Stimulated activated CD8-positive, alpha-beta memory T cell treated with anti-CD3 and anti-CD28 coated beads, Interleukin-4, amount 100 ng/mL, for 4 hours (primary cell): ENCODE measurements at places on chromosomes 2 and 18.

GRCh38 chr2:224570328-224570993, 14.7 kb downstream of the CUL3 start:
- DNase-seq, result no peak

- DNase-seq, result no peak
Observed at GRCh38 chr2:149042881-149043280, 4.4 kb downstream of the LYPD6B start.

- DNase-seq, result no peak
Observed at GRCh38 chr2:12579018-12579417, 137.7 kb upstream of the TRIB2 start.

GRCh38 chr2:13652531-13653313, 936.0 kb downstream of the TRIB2 start:
- DNase-seq, result no peak

DNA sequence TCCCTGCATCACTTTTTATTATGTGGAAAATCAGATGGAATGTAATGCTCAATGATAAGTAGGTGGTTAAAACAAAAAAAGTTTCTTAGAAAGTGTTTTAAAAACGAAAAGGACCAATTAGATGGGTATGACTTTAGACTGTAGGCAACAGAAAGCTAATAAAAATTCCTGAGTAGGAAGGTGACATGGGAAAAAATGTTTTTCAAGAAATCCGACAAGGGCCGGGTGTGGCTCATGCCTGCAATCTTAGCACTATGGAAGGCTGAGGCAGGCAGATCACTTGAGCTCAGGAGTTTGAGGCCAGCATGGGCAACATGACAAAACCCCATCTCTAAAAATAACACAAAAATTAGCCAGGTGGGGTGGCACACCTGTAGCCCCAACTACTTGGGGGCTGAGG, 126.1 kb downstream of the THADA start:
- no peak for DNase-seq

DNA sequence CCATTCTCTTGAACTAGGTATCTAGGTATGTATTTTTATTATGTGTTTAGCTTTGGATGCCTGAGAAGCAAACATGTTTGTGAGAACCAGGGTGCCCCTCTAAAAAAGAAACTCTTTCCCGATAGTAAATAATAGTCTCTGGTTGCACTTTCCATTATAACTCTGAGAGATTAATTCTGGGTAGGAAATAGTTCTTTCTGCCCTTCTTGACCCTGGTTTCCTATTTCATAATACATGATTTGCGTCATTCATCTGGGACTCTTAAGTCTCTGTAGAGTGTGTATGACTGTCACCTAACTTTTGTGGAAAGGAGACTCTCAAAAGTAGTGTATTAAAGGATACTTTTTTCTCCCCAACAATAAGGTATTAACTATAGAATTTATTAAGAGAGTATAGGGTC, 31.5 kb downstream of the ACSL3 start:
- no peak for DNase-seq

GRCh38 chr2:109456776-109457175, 157.0 kb downstream of the SEPTIN10 start:
- DNase-seq, result no peak

- no peak for DNase-seq
Observed at GRCh38 chr2:139064159-139064558, 284.0 kb upstream of the NXPH2 start.

- DNase-seq, result no peak
Observed at GRCh38 chr18:51789871-51790270, 550.1 kb upstream of the DCC start.

DNA sequence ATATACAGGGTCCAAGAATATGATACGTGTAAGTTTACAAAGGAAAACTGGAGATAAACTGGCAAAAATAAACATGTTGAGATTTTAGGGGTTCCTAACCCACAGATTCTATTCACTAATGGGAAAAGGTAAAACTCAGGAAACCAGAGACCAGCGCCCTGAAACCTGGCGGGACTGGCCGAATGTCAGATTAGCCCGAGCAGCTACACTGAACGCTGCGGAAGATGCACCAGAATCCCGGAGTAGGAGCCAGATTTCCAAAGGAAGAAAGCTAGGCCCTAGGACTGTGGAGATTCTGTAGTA, 679 bp upstream of the WDR75 start:
- no peak for DNase-seq

DNA sequence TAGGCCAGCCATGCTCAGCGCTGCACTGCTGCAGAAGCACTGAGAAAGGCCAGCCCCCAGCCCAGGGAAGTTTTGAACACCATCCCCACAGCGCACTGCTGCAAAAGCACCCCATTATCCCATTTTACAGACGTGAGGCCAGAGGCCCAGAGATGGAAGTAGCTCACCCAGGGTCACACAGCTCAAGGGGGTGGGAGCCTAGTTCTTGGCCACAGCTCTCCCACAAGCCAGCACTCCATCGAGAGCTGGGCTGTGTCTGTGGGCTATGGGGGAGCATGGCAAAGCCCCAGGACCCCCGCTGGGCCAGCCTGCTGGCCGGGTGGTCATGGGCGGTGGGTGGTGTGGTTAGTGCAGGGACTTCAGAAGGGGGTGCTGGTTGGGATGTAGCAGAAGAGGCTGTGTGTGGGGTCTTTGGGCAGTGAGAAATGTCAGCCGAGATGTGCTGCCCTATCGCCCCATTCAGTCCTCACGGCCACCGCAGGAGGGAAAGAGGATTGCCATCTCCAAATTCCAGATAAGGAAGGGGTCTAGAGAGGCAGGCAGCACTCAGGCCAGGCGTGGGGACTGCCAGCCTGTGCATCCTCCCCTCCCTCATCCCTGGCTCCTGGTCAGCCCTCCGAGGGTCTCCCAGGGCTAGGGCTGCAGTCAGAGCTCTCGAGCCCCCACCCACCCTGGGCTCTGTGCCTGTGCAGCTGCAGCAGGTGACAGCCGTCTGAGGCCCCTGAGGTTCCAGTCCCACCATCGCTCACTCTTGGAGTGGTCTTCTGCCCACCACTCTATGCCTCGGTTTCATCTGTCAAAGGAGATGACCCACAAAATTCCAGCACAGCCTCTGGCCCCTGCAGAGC, 17.0 kb upstream of the GPR17 start:
- DNase-seq, result no peak

DNA sequence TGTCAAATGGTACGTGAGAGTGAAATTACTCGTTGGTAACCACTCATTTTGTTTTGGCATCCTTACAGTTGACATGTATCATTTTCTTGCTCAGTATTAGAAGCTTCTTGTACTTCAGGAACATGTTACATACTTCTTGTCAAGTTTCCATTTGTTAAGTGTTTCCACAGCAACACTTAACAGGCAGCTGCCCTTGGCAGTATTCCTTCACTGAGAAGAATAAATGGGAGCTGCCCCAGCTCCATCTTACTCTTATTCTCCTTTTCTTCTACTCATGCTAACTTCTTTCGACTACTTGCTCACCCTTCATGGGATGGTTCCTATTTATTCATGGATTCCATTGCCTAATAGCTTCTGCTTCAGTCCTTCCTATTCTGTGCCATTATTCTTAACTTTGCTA, 60.1 kb upstream of the TUBA3E start:
- DNase-seq, result no peak

GRCh38 chr18:62505669-62506494, 16.9 kb upstream of the ZCCHC2 start:
- DNase-seq, result no peak

- no peak for DNase-seq
Observed at GRCh38 chr18:36009214-36009613, 36.7 kb downstream of the RMP24 start.

- no peak for DNase-seq
Observed at GRCh38 chr2:171972329-171972982, 27.3 kb upstream of the METAP1D start.

DNA sequence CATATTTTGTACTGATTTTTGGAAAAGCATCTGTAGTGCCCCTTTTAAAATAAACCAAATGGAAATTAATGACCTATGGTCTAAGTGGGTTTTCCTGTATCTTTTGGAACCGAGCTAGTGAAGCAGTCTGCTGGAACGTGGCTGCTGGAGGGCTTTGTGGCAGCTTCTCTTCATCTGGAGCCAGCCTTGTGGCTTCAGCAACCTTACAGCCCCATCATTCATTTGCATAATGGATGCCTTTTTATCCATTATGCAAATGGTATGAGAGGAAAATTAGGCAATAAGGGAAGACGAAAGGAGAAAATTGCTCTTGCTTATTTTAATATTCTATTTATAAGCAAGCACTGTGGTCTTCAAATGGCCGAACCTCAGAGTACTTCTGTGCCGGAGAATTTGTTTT, 421.0 kb downstream of the PARD3B start:
- DNase-seq, result no peak

DNA sequence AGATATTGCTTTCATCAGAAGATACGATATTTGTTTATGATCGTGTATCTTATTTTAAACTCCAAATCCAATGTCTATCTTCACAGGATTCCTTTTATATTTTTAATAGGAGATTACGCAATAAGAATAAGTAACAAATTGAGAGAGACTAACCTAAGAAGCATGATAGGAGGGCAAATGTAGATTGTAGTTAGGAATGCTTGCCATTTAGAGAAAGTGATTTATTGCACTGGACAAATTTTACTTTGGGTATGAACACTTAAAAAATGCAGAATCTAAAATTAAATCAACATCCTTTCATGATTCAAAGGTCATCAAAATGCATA, 563.4 kb upstream of the POU3F3 start:
- no peak for DNase-seq

- no peak for DNase-seq
Observed at GRCh38 chr18:74832999-74833398, 235.3 kb downstream of the ZNF407 start.

- DNase-seq, result no peak
Observed at GRCh38 chr2:213016166-213016983, 135.0 kb downstream of the IKZF2 start.

DNA sequence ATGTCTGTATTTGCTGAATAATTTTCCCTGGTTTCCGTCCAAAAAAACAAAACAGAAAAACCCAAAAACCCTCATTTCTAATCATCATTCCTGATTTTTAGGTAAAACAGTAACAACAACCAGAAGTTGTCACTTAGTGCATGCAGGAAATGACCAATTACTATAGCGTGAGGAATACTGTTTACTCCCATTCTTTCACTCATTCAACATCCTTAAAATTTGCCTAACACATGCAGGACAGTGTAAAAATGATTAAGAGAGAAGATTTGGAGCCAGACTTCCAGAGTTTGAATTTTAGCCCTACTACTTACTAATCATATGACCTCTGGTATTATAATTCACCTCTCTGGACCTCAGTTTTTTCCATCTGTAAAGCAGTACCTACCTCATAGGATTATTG, 83.1 kb downstream of the FIGN start:
- DNase-seq, result no peak

DNA sequence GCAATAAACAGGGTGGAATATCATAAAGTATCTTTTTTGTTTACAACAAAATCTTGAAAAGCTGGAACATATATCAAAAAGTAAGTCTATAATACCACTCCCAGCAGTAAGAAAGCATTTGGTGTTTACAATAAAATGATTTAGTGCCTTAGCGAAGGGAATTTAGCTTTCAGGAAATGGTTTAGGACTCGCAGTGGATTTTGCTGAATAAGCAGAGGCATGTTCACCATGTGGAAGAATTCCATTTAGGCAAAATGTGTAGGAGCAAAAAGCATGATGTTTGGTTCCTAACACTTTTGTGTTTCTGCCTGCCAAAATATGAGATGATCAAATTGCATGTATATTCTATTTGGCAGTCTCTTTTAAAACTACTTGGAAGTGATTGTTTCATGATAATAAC, 163.6 kb downstream of the AGPS start:
- DNase-seq, result no peak

- DNase-seq, result no peak
Observed at GRCh38 chr2:59277671-59278070, 1036.5 kb upstream of the FANCL start.

DNA sequence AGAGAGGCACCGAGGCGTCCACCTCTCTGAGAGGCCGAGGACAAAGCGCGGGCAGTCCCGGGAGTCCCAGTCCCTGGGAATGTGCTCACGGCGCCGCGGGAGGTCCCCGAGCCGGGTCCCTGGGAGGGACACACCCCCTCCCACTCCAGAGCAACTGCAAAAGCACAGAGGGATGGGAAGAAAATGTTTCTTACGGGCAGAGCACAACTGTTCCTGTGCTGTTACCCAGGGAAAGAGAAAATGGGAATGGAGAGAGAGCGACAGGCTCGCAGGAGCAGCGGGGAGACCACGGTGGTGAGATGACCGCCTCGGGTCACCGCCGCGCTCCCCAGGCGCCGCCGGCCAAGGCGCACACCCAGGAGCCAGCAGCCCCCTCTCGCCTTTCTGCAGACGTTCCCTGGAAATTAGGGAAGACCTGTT, 1.2 kb upstream of the BCL11A start:
- DNase-seq, result no peak

GRCh38 chr18:48753691-48754090, 197.1 kb downstream of the SMAD7 start:
- no peak for DNase-seq

DNA sequence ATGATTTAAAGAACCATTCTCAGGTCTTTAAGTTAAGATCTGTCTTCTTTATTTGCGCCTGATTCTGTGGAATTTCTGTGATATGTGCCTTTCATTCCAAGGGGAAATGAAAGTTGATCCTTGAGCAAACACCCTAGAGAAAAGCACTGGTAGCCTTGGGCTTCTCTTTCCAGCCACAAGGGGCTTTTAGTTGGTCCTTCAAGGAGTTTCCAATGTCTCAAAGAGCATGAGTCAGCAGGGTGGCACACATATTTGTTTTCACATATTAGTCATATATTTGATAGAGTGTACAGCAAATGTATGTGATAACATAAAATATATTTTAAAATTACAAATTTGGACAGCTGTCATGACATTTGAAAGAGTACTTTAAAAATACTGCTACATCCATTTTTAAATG, 339.5 kb downstream of the TXNL1 start:
- DNase-seq, result no peak

GRCh38 chr18:61926532-61926931, 33.7 kb upstream of the RNF152 start:
- no peak for DNase-seq

GRCh38 chr18:2102022-2102421, 469.3 kb downstream of the METTL4 start:
- DNase-seq, result no peak

DNA sequence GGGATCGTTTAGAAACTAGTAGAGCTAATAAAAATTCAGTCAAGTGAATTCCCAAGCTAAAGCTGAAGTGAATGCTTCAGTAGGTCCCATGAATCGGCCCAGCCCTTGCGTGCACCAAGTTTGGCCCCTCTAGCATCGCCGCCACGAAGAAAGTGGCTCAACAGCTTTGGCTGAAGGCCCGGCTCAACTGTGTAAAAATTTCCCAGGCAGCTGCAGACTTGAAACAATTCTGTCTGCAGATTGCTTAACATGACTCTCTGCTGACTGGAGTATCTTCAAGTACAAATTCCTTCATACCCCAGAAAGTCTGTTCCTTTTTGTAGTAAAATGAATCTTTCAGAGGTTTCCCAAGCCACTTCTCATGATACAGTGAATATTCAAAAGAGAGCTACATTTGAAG, 32.7 kb downstream of the ALMS1 start:
- DNase-seq, result no peak

DNA sequence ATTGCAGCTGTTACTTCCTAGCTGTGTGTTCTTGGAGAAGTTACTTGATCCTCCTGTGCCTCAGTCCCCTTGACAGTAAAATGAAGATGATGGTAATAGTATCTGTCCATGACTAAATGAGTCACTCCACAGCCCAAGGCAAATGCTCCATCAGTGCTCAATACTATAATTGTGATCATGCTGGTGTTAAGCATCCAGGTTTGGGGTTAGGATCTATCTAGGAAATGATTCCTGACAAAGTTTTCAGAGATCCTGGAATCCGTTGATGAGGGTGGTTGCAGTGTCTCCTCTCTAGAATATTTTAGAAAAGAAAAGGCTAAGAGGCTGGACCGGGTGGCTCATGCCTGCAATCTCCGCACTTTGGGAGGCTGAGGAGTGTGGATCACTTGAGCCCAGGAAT, 2.7 kb upstream of the PRELID3A start:
- no peak for DNase-seq
